AG04449 (cell line): ENCODE measurements at places on chromosomes 4 and X.
A peak's percentile ranks its signal among the peaks of the same experiment; 100 is the strongest.

GRCh38 chr4:170666909-170667308 is 577.2 kb upstream of the AADAT start:
- no peak for DNase-seq

- DNase-seq: no peak
These were observed 501.0 kb downstream of the IDS start for GRCh38 chrX:149003863-149004660.

DNA sequence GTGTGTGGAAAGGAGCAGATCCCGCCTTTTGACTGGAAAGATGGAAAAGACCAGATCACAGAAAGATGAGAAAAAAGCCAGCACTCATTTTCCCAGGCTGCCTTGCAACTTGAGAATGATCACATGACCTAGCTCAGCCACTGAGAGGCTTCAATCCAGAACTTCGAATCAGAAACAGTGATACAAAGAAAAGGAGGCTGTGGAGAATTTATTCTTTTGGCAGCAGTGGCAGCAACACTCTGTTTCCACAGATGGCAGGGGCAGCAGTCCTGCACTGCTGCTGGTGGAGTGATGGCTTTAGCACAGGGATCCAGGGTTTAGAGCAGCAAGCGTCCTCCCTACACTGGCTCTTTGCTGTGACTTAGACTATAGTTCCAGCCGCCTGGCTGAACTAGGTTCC is 77.8 kb upstream of the SH3RF1 start:
- no peak for DNase-seq

DNA sequence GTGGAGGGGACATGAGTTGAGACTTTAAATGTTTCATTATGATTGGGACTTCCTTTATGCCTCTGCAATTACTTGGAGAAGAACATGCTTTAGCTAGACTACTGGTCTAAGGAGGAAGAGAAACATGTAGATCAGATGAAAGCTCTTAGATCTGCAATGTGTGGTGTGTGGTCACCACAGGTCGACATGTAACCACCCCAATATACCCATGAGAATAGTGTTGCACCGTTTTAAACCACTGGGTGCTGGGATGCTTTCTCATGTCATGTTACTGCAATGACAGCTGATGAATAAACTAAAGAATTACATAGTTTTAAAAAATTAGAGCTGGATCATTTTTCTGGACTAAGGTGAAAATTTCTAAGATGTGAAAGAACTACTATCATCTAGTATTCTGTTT is 1039.7 kb downstream of the RAPGEF2 start:
- no peak for DNase-seq

- no peak for DNase-seq
These were observed 16.6 kb upstream of the UGT2B17 start for GRCh38 chr4:68592673-68593072.

- DNase-seq: no peak
These were observed 179.9 kb downstream of the KCNIP4 start for GRCh38 chr4:21768349-21769310.

DNA sequence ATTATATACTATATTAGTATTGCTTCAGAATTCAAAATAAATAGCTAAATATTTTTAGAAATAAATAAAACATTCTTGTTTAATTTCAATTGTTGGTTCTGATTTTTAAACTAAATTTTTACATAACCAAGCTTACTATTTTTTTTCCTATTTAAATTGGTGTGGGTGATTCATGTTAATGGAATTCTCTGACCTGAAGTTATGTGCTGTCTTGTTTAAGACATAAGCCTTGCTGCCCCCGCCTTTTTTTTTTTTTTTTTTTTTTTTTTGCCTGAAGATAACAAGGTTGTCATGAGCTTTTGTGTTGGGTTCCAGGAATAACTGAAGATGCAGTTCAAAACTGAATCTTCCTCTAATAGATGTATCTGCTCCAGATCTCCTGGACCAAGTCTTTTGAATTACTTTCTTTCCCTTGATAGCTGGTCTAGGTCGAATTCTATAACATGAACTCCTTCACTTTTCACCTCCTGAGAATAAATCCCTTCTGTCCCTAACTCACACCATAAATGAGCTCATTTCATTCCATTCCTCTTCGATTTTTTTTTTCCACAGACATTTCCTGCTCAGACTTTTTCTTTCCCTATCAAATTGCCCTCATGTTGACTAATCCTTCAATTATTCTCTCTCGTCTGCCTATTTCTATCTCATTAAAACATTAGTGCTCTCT is 261.5 kb upstream of the FTHL17 start:
- DNase-seq: peak; percentile 49

DNA sequence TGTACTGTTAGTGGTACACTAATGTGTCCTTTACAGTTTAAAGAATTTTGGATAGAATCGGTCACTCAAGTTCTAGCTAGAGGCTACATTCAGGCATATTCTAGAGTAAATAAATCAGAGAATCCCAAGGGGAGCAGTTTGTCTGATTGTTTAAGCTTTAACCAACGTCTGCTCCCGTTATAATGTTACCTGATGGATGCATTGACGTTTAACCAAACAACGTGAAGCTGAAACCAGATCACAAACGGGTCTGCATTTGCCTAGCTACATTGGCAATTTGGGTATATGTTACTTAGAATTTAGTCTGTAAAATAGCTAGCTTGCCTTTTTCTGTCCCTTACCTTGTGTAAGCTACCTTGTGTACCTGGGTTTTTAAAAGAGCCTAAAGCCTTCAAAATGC is 1.6 kb downstream of the PI4K2B start:
- no peak for DNase-seq

- no peak for DNase-seq
These were observed 10.5 kb downstream of the SLC16A2 start for GRCh38 chrX:74431797-74432196.

GRCh38 chr4:17544205-17544604 is 29.2 kb downstream of the CLRN2 start:
- DNase-seq: no peak

- DNase-seq: no peak
These were observed 9.6 kb downstream of the ARSJ start for GRCh38 chr4:113969709-113970334.

DNA sequence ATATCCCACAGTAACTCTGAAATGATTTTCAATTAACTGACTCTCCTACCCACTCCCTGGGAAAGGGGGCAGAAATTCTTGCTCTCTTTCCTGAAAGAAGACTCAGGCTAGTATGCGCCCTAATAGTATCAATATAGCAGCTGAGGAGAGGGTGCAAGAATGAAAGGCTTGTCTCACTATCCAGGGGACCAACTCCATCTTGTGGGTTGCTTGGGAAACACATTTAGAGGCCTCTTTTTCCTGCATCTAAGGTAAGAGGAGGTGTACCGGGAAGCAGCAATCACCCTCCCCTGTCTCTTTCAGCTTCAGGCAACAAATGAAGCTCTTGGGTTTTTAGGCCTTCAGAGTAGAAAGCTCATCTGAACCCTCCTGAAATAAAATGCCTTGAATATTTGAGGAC is 11.3 kb downstream of the TMEM255A start:
- DNase-seq: no peak

GRCh38 chrX:120774606-120775005 is 101.1 kb downstream of the CT47B1 start:
- no peak for DNase-seq

DNA sequence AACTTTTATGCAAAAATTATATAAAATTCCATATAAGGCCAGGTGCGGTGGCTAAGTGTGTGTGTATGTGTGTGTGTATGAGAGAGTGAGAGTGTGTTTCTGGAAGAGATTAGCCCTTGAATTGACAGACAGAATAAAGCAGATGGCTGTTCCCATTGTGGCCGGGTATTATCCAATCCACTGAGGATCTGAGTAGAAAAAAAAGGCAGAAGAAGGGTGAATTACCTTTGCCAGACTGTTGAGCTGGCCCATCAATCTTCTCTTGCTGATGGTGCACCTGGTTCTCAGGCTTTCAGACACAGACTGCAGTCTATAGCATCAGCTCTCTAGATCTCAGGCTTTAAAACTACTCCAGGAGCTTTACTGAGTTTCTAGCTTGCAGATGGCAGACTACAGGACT is 92.2 kb upstream of the SLIT2 start:
- DNase-seq: no peak

- DNase-seq: peak; percentile 61
These were observed 53.9 kb downstream of the FAT4 start for GRCh38 chr4:125368671-125369081.
